Muscle of leg (tissue), 16 donors: ENCODE measurements at places on chromosomes 6 and 20. TPM values are rescaled to one million over a fixed set of nuclear protein-coding genes. Genes with fewer than 3 reads are reported as not detected.

The PI16 gene
- total RNA-seq, result 65.7 TPM

The APMAP gene
- 43.4 TPM for total RNA-seq

The C6orf141 gene
- total RNA-seq, result 1.7 TPM

The ZNF831 gene
- 0.18 TPM for total RNA-seq

The AIF1 gene
- 29.2 TPM for total RNA-seq

The SLC44A4 gene
- 0.18 TPM for total RNA-seq

The PRICKLE4 gene
- 2.6 TPM for total RNA-seq

The MYO6 gene
- 4.0 TPM for total RNA-seq

The AGPAT4 gene
- total RNA-seq, result 7.0 TPM

The OXT gene
- 0.66 TPM for total RNA-seq

The CCN6 gene
- 0.09 TPM for total RNA-seq

The SNAP91 gene
- total RNA-seq, result 2.3 TPM

The HFE gene
- total RNA-seq, result 3.1 TPM

The WFDC2 gene
- 0.13 TPM for total RNA-seq

The FAM209B gene
- total RNA-seq, result 0.13 TPM

The DNMT3B gene
- total RNA-seq, result 2.9 TPM

The ASIP gene
- 0.27 TPM for total RNA-seq

The THEMIS gene
- total RNA-seq, result not detected

The IRF4 gene
- 1.8 TPM for total RNA-seq

The LINC00237 gene
- total RNA-seq, result 0.18 TPM

The MUC22 gene
- total RNA-seq, result not detected

The SAPCD1 gene
- total RNA-seq, result 2.7 TPM

The HLA-DPA1 gene
- total RNA-seq, result 18.6 TPM

The HRH3 gene
- 0.35 TPM for total RNA-seq
